OCI-M1 (cell line): ENCODE measurements at places on chromosomes 2 and 18.

DNA sequence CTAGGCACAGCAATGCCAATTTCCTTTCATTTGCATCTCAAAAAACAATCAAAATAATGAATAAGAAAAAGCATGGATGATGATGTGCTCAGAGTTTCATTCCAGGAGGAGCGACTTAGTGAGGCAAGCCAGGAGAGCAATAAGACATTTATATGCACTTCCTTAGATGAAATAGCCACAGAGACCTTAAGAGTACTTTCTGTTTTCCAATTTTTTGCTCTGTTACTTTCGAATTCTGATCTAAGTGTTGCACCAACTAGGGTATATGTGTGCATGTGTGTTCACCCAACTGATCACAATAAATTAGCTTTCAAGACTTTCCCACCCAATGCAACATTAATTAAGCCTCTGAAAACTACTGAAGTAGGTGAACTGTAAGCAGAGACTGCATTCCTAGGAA lies 709 bp downstream of the RAB27B start:
- peak; percentile 56 for DNase-seq

DNA sequence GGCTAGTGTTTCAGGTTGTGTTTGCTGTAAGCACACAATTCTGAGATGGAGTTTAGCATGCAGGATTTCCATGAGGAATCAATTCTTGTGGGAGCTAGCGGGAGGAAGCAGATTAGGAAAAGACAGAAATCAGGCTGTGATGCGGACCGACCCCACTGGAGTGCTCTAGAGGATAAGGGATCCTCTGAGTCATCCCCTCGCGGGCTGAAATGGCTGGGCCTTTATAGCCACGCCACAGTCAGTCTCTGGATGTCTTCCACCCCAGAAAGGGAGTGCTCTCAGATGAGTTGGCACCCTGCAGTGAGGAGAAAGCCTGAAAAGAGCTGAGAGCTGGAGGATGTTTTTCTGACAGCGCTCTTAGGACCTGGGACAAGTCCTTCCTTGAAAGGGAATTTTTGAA lies 102.4 kb downstream of the GALNT3 start:
- DNase-seq, result no peak

DNA sequence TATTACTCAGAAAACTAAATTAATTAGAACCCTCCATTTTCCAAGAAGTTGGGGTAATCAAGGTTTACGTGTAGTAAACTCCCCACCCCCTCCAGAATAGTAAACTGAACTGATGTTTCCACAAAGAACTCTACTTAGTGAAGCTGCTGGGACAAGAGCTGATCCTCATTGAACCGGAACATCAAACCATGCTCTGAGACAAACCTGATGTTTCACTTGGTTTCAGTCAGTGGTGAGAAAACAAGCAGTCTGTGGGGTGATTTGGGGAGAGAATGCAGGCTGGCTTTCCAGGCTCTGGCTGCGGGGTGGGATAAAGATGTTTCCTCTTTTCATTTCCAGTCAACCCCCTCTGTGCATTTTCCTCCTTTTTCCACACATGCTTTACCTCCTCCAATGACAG lies 38.2 kb downstream of the CELF4 start:
- DNase-seq, result no peak

- DNase-seq, result peak; percentile 17
These were observed 36.5 kb upstream of the GLS start for GRCh38 chr2:190843890-190844699.

- no peak for DNase-seq
These were observed 43.1 kb upstream of the LONRF2 start for GRCh38 chr2:100365434-100365833.

DNA sequence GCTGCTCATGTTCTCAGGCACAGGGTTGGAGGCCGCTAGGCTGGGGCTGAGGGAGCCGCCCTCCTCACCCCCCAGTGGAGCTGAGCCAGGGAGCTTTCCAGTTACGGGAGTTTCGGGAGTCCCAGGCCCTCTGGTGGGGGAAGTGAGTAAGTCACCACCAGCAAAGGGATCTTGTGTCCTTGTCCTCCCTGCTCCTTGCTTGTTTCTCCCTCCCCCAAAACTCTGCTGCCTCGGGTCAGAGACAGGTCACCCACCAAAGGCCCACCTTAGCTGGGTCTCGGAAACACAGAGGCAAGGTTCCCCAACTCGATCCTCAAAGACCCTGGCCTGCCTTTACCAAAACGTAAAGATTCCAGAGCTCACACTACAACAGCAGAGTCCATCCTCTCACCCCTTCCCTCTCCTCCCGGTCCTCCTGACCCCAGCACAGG lies 60.5 kb upstream of the POMC start:
- peak; percentile 90 for DNase-seq

DNA sequence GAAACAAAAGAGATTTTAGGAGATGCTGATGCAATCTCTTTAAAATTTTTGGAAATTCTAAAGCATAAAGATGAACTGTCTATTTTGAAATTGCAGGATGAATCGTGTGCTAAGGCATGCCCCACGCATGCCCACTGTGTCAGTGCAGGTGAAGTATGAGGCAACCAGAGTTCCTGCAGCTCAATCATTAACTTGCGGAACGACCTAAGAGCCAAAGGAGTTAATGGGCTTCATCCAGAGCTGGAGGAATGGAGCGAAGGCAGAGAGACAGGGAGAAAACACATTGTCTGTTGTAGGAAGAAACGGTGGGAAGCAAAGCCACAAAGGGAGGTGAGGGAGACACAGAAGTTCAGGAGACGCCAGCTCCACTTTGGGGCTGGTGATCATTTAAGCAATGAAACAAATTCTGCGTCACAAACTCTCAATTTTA lies 265.2 kb downstream of the CCDC85A start:
- DNase-seq, result no peak

DNA sequence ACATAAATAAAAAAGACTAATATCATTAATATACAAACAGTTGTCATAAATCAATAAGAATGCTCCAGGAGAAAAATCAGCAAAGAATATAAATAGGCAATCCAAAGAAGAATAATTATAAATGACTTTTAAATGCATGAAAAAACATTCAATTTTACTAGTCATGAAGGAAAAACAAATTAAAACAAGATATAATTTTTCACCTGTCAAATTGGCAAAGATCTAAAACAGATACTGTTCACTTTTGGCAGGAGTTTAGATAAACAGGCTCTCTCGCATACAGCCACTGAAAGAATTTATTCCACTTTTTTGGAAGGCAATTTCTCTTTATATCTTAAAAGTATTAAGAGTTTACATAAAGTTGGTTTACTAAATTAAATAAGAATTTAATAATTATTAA lies 176.8 kb upstream of the SETBP1 start:
- DNase-seq, result no peak

DNA sequence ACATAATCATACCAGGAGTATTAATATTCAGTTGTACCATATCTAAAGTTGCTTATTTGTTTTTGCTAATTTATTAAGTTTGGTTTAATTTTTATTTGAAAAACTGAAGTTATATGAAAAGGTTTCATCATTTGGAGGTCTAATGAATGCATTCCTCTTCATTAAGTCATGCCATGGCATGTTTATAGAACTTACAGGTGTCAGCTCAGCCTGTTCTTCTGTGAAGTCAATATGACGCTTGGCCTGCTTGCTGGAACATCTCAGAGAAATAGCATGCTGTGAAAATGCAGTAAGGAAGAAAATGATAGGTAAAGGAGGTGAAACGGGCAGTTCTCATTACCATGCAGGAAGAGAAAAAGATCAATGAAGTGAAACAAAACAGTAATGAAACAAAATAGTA lies 58.2 kb downstream of the RAPH1 start:
- DNase-seq, result no peak

- peak; percentile 50 for DNase-seq
These were observed 103.4 kb downstream of the TNS1 start for GRCh38 chr2:217899231-217900009.

- no peak for DNase-seq
These were observed 113.3 kb downstream of the LDLRAD4 start for GRCh38 chr18:13331846-13332245.

DNA sequence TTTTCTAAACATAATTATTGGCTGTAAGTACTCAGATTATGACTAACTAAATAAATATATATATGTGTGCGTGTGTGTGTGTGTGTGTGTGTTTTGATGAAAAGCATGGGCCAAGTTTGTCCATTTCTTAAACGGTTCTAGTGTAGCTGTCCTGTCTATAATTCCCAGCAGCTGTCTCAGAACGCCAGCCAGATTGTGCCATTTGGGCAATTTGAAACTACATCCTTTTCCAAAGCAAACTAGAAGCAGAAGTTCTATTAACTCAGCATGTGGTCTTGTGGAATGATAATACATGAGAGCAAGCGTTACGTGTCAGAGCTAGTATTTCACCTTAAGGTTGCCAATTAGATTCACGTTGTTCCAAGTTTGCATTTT lies 1.7 kb downstream of the ARHGAP28 start:
- no peak for DNase-seq

DNA sequence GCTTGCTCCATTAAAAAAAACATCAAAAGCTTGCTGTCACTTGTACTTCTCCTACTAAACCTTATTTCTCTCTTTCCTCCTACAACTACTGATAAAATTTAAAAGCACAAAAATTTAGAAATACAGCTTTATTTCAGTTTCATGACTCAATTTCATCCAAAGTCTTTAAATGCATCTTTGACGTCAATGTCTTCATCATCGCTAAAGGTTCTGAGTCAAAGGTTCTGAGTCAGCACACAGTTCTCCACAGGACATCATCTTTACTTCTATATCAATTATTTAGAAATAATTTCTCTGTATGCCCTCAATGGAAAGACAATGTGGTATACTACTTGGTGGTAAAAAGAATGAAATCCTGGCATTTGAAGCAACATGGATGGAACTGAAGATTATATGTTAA lies 163.9 kb upstream of the DNMT3A start:
- DNase-seq, result no peak

DNA sequence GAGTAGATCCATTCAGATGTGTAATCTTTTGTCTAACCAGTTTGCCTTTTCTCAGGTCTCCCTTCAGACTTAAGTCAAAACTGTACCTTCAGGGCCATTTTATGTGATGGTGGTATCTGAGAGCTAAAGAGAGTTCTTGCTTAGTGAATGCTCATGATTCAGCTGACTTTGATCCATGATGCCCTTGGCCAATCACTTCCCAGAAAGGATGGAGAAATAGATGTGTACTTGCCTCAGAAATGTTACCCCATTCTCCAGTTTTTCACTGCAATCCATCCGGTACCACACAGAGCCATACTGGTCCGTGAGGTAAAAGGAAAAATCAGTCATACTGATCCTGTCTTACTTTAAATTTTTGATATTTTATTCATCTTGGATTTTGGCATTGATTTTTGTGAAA lies 234.8 kb upstream of the PIK3C3 start:
- DNase-seq, result no peak

GRCh38 chr2:32697156-32697555 lies 69.3 kb downstream of the TTC27 start:
- DNase-seq, result peak; percentile 35

DNA sequence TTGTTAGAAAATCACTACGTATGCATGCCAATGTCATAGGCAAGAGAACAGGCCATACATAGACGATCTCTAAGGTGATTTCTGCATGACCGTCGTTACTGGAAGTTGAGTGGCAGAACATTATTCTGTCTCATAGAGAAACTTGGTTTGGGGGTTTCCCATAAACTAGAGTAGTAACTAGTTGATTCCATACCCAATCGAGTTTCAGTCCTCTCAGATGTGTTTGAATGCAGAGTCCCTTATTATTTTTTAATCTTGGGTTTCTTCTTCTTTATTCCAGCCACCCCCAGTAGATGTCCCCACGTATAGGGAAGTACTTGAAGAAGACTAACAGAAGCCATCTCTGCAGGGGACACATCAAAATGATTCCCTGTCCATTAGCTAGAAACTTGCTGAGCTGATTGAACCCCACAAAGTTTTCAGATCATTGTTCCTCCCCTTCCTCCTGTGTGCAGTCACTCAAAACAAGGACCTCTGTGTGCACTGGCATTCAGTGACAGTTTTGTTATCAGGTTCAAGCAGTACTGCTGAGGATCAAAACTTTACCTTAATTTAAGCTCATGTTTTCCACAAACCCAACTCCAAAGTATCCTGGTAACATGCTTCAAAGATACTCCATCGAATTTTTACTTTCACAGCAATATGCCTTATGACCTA lies 68.4 kb upstream of the CDCA7 start:
- peak; percentile 38 for DNase-seq

GRCh38 chr2:136238286-136239078 lies 120.5 kb upstream of the CXCR4 start:
- DNase-seq, result peak; percentile 91

GRCh38 chr18:52340406-52341102 lies 557 bp downstream of the DCC start:
- DNase-seq, result no peak

DNA sequence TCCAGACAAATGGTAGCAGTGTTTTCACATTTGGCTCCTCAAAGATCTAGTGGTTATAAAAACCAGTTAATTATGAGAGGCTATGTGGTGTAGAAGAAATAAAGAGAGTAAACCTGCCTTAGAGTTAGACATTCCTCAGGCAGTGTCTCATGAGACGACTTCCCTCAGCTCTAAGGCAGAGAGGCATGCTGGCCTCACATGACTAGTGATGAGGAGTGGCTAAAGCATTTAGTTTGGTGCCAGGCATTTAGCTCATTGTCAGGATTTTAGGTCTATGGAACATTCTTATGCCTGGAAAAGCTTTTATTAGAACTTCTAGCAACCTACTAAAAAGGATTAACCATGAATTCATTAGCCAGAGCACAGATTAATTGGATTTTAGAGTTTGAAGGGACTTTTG lies 90.3 kb downstream of the RPRM start:
- no peak for DNase-seq

DNA sequence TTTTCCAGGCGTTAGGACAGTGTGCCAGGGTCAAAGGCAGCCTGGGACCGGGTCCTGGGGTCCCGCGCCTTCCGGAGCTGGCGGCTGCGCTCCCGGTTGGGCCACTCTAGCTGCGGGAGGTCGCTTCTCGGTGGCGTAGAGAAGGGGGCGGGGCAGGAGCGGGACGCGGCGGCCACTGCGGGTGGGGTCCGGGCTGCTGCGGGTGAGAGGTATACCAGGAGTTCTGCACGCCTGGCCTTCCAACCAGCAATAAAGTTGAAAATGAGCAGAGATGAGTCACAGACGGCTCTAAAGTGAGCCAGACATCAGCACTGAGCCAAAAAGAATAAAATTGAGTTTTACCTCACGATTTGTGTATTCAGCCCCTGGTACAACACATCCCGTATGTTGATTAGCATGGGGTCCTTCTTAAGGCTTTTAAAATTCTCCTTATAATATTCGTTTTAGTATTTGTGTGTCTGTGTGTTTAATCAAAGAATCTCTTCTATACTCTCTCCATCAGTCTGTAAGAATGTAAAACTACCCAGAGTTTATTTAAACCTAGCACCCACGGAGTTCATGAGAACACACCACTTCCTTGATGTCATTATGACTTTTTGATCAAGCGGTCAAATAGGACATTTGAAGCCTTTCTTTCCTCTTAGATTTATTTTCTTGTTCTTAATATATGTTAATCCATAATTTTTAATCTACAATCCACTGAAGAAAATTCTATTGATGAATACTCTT lies at the start of gene C1GALT1C1L:
Gene C1GALT1C1L (minus strand): TSS at position 108 of the 729 bp plus-strand sequence. CDS start 107 bp downstream, at position 1.
- DNase-seq, result peak; percentile 59

DNA sequence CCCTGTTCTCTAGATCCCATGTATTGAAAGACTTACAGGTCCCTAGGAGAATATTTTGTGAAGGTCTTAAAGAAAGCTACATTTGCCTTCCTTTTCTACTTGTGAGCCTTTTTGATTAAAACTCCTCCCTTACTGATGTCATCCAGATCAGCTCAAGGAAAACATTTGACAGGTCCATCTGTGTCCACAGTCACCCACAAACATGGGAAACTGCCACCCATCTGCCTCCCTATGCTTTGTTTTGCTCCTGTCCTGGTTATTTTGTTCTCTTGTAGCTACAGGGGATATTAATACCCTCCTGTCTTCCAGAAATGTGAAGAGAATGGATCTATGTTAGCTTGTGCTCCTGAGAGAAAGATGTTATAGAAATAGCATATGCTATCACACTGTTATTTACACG lies 203.6 kb upstream of the GALNT5 start:
- DNase-seq, result no peak

GRCh38 chr2:192775459-192776262 lies 580.9 kb upstream of the TMEFF2 start:
- no peak for DNase-seq
